Activated CD4-positive, alpha-beta T cell treated with anti-CD3 and anti-CD28 coated beads, Interleukin-2, amount 50 U/mL, for 4 hours (primary cell): ENCODE measurements at places on chromosomes 11 and 22.

GRCh38 chr22:34390400-34390799 lies 470.1 kb upstream of the LARGE1 start:
- no peak for DNase-seq

DNA sequence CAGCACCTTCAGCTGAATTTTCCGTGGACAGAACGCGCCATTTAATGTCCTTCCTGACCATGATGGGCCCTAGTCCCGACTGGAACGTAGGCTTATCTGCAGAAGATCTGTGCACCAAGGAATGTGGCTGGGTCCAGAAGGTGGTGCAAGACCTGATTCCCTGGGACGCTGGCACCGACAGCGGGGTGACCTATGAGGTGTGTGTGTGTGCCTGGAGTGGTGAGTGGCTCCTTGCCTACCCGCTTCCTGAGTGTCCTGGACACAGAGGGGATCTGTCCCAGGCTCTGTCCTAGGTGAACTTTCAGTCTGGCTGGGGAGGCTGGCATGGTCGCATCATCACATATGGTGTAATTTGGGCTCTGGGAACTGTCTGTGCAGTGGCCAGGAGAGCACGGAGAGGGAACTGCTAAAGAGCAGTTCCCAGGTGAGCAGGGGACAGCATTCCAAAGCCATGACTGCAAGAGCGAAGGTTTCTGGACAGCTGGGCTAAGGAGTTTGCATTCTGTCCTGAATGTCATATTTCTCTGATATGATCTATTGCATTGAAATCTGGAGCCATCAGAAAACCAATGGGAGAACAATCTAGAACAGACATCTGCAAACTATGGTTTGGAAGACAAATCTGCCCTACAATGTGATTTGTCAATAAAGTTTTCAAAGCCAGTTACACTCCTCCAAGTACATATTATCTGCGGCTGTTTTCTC lies 104.3 kb downstream of the RRAS2 start:
- DNase-seq = no peak

DNA sequence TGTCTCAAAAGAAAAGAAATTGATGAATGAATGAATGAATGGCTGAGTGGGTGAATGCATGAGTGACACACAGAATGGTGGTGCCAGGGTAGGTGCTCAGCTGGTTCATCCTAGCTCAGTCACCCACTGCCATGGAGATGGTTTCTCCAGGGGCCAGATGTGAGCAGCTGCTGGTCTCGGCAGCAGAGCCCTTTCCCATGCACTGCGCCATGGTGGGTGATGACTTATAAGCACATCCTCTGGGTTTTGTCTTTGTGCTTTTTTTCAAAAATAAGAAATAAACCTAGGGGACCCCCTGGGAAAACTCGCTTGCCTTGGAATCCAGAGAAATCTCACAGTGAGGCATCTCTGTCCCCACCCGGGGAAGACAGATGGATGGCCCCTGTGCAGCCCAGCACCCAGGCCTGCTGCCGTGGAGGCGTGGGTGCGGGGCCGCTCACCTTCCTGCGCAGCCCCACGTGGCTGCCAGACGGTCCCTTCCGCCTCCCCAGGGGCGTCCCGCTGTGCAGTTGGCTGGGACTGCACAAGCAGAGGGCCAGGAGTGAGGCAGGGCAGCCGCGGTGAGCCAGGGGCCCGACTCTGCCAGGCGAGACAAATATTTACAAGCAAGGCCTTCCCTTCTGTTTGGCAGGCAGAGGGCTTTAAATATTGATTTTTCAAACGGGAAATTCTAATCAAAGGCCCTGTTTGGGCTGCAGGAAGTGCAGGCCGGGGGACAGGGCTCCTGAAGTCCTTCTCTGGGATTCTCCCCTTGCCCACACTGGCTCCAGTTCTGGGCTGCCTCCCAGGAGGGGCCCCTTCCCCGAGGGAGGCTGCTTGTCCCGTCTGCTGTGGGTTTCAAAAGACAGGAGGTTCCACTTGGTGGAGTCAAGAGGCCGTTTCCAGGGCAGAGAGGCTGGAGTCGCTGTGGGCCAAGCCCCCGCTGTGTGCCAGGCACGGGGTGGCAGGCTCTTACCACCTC lies 24.3 kb downstream of the MPPED1 start:
- no peak for DNase-seq

GRCh38 chr22:29693671-29694070 lies 26.1 kb upstream of the CABP7 start:
- DNase-seq = no peak

DNA sequence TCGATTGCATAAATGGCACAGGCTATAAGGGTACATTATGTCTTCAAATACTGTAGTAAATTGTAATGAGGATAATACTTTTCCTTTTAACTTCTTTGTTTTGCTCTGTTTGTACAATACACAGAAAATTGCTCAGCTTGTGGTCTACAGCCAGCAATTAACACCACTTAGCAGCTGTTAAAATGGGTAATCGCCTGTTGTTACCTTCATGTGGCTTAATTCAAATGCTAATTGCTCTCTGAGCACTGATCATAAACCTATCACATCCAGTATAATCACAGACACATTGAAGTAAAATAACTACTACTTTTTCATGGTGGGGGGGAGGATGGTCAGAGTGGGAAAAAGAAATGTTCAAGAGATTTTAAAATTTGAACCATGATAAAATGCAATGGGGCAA lies 1164.1 kb upstream of the CNTN5 start:
- DNase-seq = no peak

GRCh38 chr11:123437236-123437979 lies 7.3 kb downstream of the GRAMD1B start:
- no peak for DNase-seq

DNA sequence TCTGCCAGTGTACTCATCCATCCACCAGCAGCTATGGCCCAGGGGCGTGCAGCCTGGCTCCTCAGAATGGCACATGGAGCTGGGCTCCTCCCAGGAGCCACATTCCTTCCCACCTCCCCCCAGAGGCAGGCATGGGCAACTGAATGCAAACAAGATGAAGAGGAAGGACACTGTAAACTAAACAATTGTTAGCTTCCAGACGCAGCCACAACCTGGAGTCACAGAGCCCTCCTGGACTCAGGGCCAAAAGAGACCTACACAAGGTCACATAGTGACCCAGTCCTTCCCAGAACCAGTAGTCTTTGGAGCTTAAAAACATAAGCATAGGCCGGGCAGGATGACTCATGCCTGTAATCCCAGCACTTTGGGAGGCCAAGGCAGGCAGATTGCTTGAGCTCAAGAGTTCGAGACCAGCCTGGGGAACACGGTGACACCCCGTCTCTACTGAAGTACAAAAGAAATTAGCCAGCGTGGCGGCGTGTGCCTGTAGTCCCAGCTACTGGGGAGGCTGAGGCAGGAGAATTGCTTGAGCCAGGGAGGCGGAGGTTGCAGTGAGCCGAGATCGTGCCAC lies 30.7 kb upstream of the CLDN5 start:
- DNase-seq = no peak

- DNase-seq = no peak
Measured at GRCh38 chr11:121109916-121110586, 9.0 kb downstream of the TECTA start.

DNA sequence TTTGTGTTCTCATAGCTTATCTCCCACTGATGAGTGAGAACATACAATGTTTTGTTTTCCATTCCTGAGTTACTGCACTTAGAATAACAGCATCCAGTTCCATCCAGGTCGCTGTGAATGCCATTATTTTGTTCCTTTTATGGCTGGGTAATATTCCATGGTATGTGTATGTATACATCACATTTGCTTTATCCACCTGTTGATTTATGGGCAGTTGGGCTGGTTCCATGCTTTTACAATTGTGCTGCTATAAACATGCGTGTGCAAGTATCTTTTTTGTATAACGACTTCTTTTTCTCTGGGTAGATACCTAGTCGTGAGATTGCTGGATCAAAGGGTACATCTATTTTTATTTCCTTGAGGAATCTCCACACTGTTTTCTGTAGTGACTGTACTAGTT lies 74.8 kb downstream of the ZNF280B start:
- no peak for DNase-seq

DNA sequence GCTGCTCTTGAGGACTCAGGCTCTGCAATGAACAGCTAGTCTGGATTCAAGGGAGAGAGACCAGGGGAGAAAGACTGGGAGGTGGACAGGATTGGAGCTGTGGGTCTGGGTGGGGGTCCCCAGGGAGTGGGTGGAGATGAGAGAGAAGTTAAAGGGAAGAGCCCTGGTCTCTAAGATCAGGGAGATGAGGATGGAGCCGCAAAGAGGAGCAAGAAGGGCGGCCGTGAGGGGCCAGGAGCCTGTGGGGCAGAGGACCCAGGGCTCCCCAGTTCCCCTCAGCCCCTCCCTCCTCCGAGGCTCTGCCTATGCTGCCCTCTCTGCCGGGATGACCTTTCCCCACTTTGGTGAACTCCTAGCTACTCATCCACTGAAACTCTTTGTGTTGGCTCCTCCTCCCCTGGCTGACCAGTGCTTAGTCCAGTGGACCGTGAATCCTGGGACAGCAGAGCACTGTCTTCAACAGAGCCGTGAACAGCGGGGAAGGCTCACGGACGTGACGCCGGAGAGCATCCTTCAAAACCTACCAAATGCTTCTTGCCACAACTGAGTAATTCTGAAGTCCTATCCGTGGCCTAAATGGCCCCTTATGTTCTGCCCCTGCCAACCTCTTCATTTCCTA lies 16.4 kb upstream of the RFPL3 start:
- no peak for DNase-seq

- DNase-seq = no peak
Measured at GRCh38 chr22:19383292-19383691, 48.2 kb downstream of the HIRA start.

DNA sequence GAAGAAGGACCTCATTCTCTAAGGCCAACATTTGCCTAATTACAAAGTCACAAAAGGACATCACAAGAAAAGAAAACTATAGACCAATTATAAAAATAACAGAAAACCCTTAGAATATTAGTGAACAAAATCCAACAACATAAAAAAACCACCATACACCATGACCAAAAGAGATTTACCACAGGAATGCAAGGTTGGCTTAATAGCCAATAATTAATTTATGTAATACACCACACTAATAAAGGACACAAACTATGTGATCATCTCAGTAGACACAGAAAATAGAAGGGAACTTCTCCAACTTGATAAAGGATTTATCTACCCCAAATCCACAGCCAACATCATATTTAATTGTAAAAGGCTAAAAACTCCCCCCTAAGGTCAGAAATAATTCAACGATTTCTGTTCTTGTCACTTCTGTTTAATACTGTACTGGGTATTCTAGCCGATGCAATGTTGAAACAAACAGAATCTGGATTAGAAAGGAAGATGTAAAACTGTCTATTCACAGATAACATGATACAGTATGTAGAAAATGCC lies 24.9 kb downstream of the CLTCL1 start:
- DNase-seq = no peak

DNA sequence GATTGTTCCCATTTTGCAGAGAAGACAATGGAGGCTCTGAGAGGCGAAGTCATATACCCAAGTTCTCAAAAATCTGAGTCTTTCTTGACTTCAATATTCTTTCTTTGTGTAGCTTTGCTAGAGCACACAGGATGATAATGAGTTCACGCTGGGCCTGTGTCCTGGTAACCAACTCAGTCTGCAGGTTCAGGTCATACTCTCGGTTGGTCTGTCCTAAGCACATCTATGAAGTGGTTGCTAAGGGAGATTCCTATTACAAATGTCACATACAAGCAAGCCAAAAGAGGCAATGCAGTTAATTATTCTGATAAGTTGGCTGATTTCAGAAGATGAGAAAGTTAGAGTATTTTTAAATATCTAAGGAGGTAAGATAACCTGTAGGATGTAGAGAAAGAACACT lies 481.0 kb downstream of the SOX6 start:
- DNase-seq = no peak

DNA sequence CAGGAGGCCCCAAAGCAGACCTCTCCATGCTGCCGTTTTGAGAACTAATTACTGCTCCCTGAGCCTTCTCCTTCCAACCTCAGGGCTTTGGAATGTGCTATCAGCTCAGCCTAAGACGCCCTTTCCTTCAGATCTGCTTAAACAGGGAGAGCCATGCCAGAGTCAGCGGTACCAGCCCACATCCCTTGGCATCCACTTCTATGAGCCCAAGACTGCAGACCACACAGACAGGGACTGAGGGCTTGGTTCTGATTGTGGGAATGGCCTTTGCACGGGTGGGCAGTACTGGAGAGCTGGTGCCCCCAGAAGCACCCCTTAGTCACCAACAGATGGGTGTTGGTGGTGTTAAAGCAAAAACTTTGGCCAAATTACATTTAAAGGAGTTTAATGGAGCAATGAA lies 146.5 kb downstream of the TTC17 start:
- DNase-seq = no peak

GRCh38 chr11:43282607-43283440 lies 29.0 kb upstream of the API5 start:
- peak; percentile 24 for DNase-seq

GRCh38 chr11:131854391-131854790 lies 484.0 kb downstream of the NTM start:
- DNase-seq = no peak

- DNase-seq = no peak
Measured at GRCh38 chr11:133618544-133618943, 86.2 kb upstream of the OPCML start.

GRCh38 chr22:46934746-46935491 lies 172.5 kb downstream of the TBC1D22A start:
- DNase-seq = no peak

DNA sequence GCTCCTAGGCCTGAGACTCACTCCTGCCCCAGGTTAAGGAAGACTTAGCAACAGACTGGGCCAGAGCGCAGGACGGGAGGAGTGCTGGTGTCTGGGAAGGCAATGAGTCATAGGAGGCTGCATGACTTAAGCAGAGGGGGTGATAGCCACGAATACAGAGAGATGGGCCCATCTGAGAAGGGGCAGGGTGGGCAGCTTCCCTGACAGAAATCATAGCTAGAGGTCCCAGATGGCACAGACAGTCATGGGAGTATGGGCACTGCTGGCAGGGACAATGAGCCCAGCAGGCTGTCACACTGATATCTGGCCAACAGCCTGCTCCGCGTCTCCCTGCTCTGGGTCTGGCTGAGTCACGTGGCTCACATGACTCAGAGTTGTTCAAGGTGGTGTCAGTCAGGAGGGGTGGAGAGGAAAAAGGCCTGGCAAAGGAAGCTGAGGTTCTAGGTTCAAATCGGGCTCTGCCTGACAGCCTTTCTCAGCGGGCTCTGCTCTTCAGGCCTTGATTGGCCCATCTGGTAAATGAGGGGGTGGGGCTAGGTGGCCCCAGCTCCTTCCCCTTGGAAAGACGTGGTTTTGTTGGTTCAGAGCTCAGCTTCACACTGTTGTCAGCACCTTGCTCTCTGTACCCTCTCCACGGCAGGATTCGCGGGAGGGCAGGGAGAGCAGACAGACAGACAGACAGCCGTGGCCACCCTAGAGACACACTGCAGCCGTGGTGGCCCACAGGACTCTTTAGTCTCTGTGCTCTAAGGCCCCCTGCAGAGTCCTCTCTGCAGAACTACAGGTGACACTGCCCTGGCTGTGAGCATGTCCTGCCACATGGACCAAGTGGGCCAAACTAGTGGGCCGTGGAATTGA lies 47.8 kb downstream of the DBX1 start:
- DNase-seq = no peak

GRCh38 chr11:132784441-132784840 lies 747.9 kb downstream of the OPCML start:
- no peak for DNase-seq

- DNase-seq = no peak
Measured at GRCh38 chr22:37659066-37659896, 758 bp downstream of the PDXP start.
